Stimulated activated CD4-positive, alpha-beta T cell treated with anti-CD3 and anti-CD28 coated beads, Interleukin-4, amount 100 ng/mL, for 48 hours (primary cell): ENCODE measurements at places on chromosomes 13 and 19.

- DNase-seq, result no peak
Observed at GRCh38 chr19:51019544-51019925, at the start of gene KLK10. KLK10 (minus strand) TSS chr19:51019709; CDS start chr19:51019130, 579 bp downstream.

DNA sequence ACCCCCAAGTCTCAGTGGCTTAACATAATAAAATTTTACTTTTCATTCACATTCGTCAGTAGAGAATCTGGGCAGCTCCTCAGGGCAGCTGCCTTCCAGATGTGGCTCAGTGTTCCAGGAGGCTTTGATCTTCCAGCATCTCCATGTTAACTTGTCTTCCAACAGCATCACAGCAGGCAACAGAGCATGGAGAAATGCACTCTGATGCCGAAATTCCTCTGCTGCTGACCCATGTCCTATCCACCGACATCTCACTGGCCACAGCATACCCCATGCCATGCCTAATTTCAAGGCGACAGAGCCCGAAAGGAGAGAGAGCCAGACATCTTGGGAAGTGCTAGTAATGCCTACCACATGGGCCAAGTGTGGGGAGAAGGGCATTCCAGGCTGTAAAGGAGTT is 64.9 kb upstream of the MEDAG start:
- DNase-seq, result no peak

- no peak for DNase-seq
Observed at GRCh38 chr19:32661318-32661717, 13.7 kb downstream of the ANKRD27 start.

DNA sequence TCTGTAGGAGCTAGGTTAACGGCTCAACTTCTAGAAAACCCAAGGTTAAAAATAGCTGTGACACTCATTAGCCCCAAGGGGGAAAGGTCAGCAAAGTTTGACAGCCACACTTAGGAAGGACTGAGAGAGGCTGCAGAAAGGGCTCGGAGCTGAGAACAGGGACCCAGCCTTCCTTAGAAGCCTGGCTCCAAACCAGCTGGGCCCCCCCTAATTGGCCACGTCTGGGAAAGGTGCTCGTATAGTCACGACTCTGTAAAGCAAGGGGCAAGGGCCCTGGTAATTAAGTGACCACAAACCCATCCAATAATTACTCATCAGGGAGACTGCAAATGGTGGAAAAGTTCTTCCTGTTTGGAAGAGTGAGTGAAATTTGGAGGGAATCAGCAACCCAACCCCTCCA is 90.5 kb downstream of the RNASEH2B start:
- no peak for DNase-seq

DNA sequence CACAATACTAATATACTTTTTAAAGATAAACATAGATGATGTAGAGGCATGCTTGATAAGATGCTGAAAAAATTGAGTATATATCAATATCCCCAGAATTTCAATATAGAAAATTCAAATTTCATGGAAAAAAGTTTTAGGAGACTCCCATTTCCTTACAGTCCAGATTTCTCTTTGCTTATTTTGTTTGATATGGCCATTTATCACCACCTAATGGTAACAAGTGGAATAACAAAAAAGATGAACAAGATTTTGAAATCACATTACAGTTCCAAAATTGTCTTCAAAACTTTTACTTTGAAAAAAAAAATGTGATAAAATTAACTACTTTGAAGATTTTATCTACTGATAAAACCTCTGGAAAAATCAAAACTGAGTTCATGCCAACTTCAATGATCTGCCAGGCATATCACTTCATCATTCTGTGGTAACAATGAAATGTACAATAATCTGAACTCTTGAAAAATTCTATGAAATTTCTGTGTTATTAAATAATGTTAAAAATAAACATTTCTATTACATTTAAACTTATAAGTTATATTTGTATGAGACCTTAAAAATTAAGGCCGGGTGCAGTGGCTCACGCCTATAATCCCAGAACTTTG is 17.5 kb downstream of the MIPEP start:
- DNase-seq, result no peak

- DNase-seq, result no peak
Observed at GRCh38 chr19:27974082-27974513, 1238.9 kb downstream of the UQCRFS1 start.

- no peak for DNase-seq
Observed at GRCh38 chr19:21883516-21883915, 47.5 kb upstream of the ZNF43 start.

DNA sequence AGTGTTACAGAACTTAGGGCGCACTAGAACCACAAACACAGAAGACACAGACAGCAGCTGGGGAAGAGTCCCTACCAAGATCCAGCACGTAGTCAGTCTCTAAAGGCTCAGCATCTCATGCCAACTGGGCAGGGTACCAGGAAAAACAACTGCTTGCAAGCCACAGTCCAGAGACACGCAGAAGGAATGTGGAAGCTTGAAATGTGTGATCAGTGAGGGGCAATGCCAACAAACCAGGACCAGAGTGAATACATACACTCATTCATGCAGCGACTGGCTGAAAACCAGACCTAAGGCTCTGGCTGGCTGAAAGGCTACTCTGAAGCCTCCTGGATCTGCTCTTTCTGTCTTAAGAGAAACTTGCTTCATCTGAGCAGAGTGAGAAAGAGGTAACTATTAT is 1484.8 kb downstream of the EFNB2 start:
- no peak for DNase-seq

GRCh38 chr19:28855216-28855615 is 357.7 kb downstream of the UQCRFS1 start:
- no peak for DNase-seq

- DNase-seq, result peak; percentile 28
Observed at GRCh38 chr19:4866595-4867424, 657 bp downstream of the PLIN3 start.

GRCh38 chr19:5654931-5655330 is 25.4 kb downstream of the MICOS13 start:
- DNase-seq, result no peak

GRCh38 chr19:3671680-3672574 is 28.3 kb downstream of the PIP5K1C start:
- no peak for DNase-seq

- no peak for DNase-seq
Observed at GRCh38 chr19:40445780-40446262, 1.7 kb upstream of the SERTAD3 start.

DNA sequence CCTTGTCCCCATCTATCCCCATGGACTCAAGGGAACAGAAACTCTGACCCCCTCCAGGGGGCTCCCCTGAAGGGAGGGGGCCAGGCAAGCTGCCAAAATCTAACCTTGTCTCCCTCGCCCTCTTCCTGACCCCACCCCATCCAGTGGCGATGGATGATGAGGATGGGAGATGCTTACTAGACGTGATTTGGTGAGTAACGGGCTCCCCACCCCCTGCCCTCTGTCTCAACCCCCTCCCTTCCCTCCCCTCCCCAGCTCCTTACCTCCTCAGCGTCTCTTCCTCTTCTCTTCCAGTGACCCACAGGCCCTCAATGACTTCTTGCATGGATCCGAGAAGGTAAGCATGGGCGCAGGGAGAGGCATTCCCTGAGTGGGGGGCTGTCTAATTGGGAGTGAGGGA is 39.8 kb upstream of the EHD2 start:
- no peak for DNase-seq
